ENCODE measurements at places on chromosomes 6 and 20.

DNA sequence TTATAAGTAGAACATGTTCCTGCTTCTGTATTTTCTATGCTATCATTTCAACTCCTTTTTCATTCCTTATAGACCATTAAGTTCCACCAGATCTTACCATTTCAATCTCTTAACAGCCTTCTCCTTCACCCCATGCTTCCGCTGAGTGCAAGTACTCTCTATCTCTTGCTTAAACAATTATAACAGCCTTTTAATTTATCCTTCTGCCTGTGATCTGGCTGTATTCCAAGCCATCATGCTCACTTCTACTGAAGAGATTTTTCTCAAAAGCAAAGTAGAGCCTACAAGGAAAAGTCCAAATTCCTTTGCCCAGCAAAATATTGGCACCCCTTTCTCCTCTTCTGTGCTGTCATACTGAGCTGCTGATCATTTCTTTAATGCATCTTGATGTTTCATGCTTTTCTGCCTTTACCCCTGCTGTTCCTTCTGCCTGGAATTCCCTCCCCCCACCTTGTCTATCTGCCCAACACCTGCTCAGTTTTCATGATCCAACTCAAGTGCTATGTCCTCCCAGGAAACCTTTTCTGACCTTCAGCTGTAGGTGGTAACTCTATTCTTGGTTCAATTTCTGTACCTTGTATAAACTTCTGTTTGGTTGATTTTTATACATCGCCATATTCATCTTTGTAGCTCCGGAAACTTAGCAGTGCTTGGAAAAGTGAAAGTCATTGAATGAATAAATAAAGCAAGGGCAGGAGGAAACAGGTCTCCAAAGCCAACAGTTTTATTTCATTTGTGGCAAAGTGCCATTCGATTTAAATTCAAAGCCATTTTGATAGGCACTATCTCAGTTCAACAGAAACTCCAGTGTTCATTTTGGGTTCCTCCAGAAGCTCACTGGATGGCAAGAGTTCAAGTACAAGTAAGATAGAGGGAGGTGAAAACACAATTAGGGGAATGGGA lies 10.5 kb upstream of the BMP2 start:
- DNase-seq, result no peak

DNA sequence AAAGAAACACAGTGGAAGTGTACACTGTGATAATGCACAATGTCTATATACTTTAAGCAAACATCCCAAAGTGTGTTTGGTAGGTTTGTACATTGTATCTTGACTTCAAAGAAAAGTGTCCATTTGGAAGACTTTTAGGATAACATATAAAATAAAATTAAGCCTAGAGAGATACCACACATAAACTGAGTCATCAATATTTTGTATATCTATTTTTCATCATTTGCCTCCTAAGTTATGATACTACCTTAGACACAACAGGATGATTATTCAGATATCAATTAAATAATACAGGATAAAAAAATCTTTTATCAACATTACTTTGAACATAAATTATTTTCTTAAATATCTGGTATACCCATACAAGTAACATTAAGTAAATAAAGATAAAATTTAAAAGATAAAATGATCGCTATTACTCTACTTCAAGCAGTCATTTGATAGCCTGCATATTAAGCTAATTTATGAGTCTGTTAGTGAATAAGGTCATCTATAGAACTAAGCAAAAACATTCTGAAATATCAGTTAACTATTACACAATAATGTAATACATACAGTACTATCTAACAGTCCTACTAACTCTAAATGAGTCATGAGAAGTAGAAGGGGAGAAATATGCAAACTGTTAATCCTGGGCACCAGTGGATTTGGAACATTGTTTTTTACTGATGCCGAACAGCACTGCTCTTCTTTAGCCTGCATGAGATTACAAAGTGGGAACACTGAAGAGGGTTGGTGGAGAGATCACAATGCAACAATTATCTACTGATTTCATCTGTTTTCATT lies 158.4 kb upstream of the SIM1 start:
- DNase-seq, result peak; percentile 80

DNA sequence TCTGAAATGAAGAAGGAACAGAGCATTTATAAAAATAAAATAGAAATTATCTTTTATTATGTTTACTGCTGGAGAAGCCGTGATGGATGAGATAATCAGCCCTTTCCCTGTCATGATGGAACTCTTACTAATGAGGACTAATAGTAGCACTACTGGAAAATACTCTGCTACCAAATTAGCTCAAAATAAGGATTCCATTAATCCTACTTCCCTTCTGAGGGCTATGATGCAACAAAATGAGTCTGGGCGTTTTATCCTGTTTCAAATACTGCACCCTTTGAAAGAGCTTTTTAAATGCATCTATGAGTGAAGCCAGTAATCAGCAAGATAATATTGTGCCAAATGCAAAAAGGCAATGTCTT lies 59.3 kb upstream of the CARMIL1 start:
- no peak for DNase-seq

GRCh38 chr20:17648315-17648646 lies 33.8 kb downstream of the RRBP1 start:
- DNase-seq, result no peak

- DNase-seq, result no peak
Observed at GRCh38 chr20:33276303-33277113, 6.5 kb upstream of the BPIFB1 start.

GRCh38 chr6:41546475-41546865 lies 289 bp downstream of the FOXP4 start:
- DNase-seq, result no peak
